Kidney (tissue), 22 donors: ENCODE measurements at places on chromosomes 16 and 17. TPM values are rescaled to one million over a fixed set of nuclear protein-coding genes. Genes with fewer than 3 reads are reported as not detected.

TMC6 gene
- 115 TPM for total RNA-seq

DNA sequence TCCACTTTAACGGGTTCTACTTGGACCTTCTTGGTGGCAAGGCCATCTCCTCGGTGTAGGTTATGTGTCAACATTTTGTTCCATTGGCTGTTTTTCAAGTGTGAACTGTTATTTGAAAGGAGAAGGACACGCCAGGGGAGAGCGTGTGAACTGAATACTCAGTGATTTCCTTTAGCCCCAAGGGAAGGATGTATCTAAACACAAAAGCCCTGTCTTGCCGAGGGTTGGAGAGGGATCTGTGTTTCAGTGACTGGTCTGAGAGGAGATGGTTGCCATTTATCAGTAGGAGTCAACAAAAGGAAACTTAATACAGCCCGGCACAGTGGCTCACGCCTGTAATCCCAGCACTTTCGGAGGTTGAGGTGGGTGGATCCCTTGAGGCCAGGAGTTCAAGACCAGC lies 50.0 kb downstream of the USP10 start:
- H3K4me3 ChIP-seq: no peak overlapping the region
- H3K27ac ChIP-seq: no peak overlapping the region
- H3K36me3 ChIP-seq: peaks cover 3% of the 10 kb centered on the region

DNA sequence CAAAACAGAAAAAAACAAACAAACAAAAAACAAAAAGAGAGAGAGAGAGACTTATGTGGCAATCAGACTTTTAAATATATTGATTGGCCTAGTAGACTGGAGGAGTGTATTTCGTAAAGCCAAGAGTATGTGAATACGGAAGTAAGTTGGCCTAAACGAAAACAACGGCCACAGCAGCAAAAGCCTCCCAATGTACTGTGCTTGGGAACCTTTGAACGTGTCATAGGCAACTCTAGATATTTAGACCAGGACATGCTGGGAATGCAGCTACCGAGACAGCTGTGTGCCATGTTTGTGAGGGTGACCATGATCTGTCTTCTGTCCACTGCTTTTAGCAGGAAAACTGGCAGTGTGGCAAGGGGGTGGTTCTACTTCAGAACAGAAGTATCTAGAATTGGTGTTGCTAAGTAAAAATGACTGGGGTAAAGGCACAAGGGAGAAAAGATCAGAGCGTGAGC lies 7.4 kb downstream of the MAF start:
- DNase-seq: no peak
- no peaks in the 10 kb centered on the region for H3K27me3 ChIP-seq
- peaks cover 10% of the 10 kb centered on the region for H3K36me3 ChIP-seq

- H3K36me3 ChIP-seq: no peaks in the 10 kb centered on the region
- H3K27ac ChIP-seq: no peak overlapping the region
- no peak overlapping the region for H3K4me3 ChIP-seq
- H3K27me3 ChIP-seq: no peaks in the 10 kb centered on the region
- H3K4me1 ChIP-seq: no peaks in the 10 kb centered on the region
- DNase-seq: peak; percentile 75
Observed at GRCh38 chr17:81991684-81992305, 14.4 kb downstream of the ASPSCR1 start.

- peak overlapping the region; percentile 74 for H3K4me3 ChIP-seq
- peaks cover 3% of the 10 kb centered on the region for H3K4me1 ChIP-seq
- peak; percentile 90 for DNase-seq
Observed at GRCh38 chr17:74987909-74988711, 678 bp downstream of the CDR2L start.

DNA sequence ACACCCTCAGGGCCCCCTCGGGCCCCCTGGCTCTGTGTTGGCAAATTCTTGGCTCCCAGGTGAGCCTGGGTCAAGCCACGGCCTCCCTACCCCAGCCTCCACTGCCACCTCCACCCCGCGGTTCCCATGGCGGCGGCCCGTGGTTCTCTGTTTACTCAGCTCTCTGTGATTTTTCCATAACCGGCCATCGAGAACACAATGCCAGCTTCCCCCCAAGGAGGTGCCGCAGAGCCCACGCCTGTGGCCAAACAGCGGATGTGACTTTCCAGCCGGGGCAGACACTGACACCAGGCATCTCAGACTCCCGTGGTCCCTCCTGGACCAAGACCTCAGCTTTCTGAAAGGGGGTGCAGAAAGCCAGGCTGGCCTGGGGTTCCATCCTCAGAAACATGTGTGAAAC lies 21.6 kb upstream of the ATP2A3 start:
- H3K4me1 ChIP-seq: peaks cover 4% of the 10 kb centered on the region
- H3K27ac ChIP-seq: peak overlapping the region; percentile 28
- no peaks in the 10 kb centered on the region for H3K27me3 ChIP-seq
- no peak for DNase-seq
- no peaks in the 10 kb centered on the region for H3K36me3 ChIP-seq

DNA sequence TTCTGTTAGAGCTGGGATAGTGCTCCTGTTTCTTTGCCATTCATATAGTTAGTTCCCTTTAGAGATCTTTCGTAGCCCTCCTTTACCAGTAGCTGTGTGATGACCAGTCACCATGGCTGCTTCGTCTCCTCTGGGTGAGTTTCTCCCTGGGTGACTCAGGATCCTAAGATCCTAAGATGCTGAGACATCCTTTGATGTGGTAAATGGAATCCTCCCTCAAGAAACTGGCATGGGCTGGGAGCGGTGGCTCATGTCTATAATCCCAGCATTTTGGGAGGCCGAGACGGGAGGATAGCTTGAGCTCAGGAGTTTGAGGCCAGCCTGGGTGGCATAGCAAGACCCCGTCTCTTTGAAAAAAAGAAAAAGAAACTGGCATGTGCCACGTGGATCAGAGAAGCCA lies 5.9 kb downstream of the PHAF1 start:
- H3K36me3 ChIP-seq: peaks cover 6% of the 10 kb centered on the region
- no peaks in the 10 kb centered on the region for H3K27me3 ChIP-seq
- H3K27ac ChIP-seq: no peak overlapping the region
- DNase-seq: no peak
- H3K4me3 ChIP-seq: no peak overlapping the region

- peaks cover 3% of the 10 kb centered on the region for H3K4me1 ChIP-seq
- H3K27ac ChIP-seq: peak overlapping the region; percentile 65
- peak; percentile 31 for DNase-seq
Observed at GRCh38 chr17:81509972-81510784, 2.4 kb downstream of the ACTG1 start.

SARM1 gene
- total RNA-seq: 23.8 TPM

KRTAP9-2 gene
- total RNA-seq: not detected

KRTAP4-1 gene
- total RNA-seq: not detected

GRCh38 chr17:78322327-78322857 lies 37.5 kb downstream of the SOCS3 start:
- peak overlapping the region; percentile 20 for H3K27ac ChIP-seq
- DNase-seq: no peak
- H3K4me3 ChIP-seq: no peak overlapping the region
- no peaks in the 10 kb centered on the region for H3K27me3 ChIP-seq
- no peaks in the 10 kb centered on the region for H3K36me3 ChIP-seq
- H3K4me1 ChIP-seq: peaks cover 11% of the 10 kb centered on the region

SBK1 gene
- total RNA-seq: 2.5 TPM

DNA sequence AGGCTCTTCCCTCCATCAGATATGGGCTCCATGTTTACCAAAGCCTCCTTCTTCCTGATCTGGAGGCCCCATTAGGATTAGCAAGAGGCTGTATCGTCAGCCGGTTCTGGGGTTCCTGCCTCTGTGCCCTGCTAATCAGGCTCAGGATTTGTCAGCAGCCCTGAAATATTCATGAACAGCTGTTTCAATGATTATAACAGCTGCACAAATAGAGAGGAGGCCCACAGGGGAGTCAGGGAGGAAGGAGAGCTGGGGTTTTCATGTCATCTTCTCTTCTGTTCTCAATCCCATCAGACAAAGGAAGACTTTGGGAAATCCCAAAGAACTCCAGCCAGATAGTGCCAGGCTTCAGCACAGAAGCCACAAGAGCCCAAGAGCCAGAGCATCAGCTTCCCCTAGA lies 72.3 kb upstream of the MMP2 start:
- no peaks in the 10 kb centered on the region for H3K27me3 ChIP-seq
- no peak overlapping the region for H3K4me3 ChIP-seq
- H3K27ac ChIP-seq: no peak overlapping the region
- DNase-seq: no peak

ST6GALNAC2 gene
- total RNA-seq: 28.6 TPM

DNA sequence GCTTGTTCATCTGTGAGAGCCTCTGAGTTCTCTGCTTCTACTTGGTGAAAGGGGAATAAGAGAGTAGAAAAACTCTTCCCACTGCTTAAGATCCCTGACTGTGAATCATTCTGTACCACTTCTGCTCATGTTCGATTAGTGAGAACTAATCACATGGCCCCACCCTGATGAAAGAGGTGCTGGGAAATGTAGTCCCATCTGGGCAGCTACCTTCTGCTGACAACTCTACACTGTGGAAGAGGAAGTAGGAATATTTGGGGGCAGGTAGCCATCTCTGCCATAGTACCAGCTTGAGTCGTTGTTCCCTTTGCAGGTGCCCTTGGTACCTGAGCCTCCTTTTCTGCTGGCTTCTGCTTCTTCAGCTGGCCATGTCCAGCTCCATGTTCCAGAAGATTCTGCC lies 29.9 kb downstream of the NKD1 start:
- DNase-seq: no peak
- no peaks in the 10 kb centered on the region for H3K36me3 ChIP-seq
- H3K27ac ChIP-seq: no peak overlapping the region
- H3K27me3 ChIP-seq: no peaks in the 10 kb centered on the region
- H3K4me1 ChIP-seq: no peaks in the 10 kb centered on the region

DNAH9 gene
- total RNA-seq: 6.9 TPM

CDC6 gene
- 1.7 TPM for total RNA-seq

- H3K36me3 ChIP-seq: no peaks in the 10 kb centered on the region
- no peak overlapping the region for H3K27ac ChIP-seq
- H3K27me3 ChIP-seq: no peaks in the 10 kb centered on the region
Observed at GRCh38 chr17:59561042-59561441, 4.4 kb upstream of the DHX40 start.

DNA sequence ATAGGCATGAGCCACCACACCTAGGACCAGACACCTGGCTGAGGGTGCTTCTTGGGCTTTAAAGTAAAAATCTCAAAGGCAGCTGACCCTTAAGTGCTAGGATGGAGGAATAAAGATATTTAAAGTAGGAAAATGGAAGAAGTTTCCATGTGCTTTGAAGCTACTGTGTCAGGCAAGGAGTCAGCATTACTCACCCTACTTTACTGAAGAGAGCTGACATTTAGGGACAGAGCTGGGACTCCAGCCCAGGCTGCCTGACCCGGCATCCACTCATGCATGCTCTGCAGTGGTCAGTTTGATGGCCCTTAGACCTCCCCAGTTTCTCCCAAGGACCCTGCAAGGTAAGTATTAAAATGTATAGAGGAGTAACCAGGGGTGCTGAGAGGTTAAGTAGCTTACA lies 124.7 kb upstream of the PLCG2 start:
- DNase-seq: no peak
- peaks cover 25% of the 10 kb centered on the region for H3K4me1 ChIP-seq
- no peaks in the 10 kb centered on the region for H3K36me3 ChIP-seq
- H3K27ac ChIP-seq: no peak overlapping the region
